ENCODE measurements at places on chromosomes 5 and 9.

GRCh38 chr9:98218562-98219363 lies 26.3 kb upstream of the CORO2A start:
- no peak for DNase-seq

DNA sequence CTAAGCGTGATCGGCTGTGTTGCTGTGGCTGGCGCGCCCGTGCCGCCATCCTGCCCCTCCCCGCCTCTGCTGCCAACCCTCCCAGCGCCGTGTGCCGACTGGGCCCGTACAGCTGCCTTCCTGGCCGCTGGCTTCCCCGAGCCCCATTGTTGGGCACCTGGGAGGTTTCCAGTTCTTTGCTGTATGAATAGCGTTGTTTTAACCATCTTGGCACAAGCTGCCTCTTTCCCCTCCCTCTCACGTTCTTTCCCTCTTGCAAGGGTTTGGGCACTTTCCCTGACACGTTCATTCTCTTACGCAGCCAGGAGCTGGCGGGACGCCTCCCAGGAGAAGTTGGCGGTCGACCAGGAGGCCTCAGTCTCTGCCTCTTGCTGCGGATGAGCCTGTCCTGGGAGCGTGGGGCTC lies 43.1 kb upstream of the RXRA start:
- peak; percentile 74 for DNase-seq

DNA sequence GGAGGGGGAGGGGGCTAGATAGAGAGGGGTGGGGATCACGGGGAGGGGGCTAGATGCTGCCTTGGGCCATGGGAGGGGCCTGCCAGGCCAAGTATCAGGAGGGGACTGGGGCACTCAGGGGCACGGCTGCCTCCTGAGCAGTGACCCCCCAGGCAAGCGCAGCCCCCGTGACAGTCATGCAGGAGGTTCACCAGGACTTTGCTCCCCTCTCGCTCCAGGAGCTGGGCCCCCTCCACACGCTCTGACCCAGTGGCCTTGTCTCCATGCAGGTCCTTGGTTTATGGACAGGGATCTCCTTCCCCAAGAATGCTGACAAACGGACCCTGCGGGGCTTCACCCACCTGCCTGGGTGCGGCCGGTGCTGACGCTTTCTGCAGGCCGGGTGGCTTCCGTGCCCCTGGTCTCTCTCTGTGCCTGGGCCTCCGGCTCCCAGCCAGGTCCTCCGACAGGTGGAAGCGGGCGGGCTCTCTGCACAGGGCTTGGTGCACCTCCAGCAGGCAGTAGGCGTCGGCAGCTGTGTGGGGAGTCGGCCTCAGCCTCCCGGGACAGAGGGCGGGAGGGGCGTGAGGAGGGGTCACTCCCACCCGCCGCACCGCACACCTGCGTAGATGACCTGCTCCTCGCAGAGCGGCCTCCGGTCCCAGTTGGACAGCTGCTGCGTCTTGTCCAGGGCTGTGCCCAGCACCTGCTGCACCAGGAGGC lies 46.8 kb upstream of the NRARP start:
- DNase-seq: no peak

DNA sequence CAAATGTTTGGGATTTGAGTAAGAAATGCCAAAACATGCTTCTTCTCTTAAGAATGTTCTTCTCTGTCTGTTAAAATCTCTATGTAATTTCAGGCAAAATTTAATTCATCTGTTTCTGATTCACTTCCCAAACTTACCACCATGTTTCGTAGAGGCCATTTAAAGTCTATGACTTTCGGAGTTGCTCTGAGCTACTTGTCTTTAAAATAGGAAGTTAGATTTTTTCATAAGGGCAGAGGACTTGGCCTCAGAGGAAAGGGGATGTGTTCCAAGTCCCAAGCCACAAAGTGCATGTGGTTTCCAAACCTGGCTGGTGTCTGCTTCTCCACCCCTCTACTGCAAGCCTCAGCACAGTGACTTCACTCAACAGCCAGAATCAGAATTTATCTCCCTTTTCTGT lies 111.3 kb upstream of the ADRA1B start:
- peak; percentile 70 for DNase-seq

- DNase-seq: no peak
These were observed 90.7 kb downstream of the MEF2C start for GRCh38 chr5:88792144-88792840.

DNA sequence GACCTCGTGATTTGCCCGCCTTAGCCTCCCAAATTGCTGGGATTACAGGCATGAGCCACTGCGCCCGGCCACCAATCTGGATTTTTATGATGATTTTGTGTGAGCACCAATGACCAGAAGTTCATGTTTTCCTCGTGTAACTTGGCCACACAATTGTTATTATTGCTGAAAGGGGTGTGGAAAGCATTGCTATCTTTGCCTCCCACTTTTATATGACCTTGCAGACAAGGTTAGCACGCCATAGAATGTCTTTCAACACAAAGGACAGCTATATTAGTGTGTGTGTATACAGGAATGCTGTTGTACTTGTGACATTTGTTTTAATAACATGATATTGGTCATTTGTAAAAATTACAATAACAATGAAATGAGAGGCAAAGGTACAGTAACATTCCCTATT lies 155.0 kb upstream of the ERCC6L2 start:
- DNase-seq: no peak

DNA sequence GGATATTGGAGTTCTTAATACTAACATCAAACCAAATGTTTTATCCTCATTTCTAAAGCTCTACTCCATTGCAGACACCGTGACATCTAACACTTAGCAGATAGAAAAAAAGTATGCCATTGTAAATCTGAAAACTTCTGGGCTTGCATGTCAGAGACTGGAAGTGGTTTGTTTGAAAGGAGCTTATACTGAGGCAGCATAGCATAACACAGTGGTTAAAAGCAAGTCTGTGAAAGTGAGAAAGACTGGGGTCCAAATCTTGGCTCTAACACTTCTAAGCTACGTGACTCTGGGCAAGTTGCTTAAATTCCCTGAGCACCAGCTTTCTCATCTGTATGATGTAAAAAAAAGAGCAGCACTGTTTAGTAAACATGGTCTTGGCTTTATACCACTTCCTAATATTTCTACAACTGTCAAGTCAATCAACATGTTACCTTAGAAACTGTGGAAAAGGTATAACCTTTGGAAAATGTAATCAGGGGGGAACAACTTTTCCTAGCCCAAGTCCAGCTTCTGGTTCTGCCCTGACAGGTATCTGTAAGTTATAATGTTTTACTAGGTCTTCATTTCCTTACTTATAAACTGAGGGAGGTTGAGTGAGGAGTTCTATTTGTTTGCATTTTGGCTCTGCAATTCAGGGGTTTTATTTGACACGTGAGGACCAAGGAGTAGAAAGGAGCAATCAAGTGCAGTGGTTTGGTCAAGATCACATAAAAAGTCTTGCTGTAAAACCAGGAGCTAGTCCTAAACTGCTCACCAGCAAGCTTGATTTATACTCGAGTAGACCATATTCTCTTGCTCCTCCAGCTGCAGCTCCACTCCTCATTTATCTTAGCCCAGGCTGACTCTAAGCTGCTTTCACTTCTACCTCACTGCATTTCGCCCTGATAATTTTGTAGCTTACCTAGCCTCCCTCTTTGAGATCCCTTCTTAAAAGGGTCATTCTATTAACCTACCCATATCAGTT lies 541.0 kb downstream of the RAB3C start:
- no peak for DNase-seq

DNA sequence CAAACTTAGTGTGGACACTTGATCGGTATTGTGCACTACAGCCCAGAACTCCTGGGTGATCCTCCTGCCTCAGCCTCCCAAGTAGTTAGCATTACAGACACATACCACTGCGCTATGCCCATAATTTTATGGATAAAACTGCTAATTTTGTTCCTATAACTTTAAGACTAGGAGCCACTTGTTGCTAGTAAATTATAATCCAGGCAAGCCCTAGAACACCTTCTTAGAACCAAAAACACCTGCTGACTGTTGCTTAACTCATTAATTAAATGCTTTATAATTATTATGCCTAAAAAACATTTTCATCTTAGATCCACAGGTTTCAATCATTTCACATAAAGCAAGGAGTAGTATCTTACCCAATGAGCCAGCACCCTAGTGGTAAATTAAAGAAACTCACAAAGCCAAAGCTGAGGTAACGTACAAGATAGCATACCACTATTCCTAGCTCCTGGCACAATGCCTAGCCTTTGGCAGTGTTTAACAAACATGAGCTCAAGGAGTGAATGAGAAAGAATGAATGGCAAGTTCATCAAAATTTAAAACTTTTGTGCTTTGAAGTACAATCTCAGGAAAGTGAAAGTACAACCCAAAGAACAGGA lies 5.4 kb downstream of the MRPS27 start:
- peak; percentile 74 for DNase-seq

- no peak for DNase-seq
These were observed 205.5 kb upstream of the EFNA5 start for GRCh38 chr5:107876261-107876660.

- DNase-seq: no peak
These were observed 569.6 kb upstream of the BRINP1 start for GRCh38 chr9:119938871-119939270.

GRCh38 chr9:117403848-117404247 lies 11.0 kb downstream of the ASTN2 start:
- no peak for DNase-seq

GRCh38 chr9:75979362-75979761 lies 88.9 kb downstream of the PCSK5 start:
- DNase-seq: no peak

DNA sequence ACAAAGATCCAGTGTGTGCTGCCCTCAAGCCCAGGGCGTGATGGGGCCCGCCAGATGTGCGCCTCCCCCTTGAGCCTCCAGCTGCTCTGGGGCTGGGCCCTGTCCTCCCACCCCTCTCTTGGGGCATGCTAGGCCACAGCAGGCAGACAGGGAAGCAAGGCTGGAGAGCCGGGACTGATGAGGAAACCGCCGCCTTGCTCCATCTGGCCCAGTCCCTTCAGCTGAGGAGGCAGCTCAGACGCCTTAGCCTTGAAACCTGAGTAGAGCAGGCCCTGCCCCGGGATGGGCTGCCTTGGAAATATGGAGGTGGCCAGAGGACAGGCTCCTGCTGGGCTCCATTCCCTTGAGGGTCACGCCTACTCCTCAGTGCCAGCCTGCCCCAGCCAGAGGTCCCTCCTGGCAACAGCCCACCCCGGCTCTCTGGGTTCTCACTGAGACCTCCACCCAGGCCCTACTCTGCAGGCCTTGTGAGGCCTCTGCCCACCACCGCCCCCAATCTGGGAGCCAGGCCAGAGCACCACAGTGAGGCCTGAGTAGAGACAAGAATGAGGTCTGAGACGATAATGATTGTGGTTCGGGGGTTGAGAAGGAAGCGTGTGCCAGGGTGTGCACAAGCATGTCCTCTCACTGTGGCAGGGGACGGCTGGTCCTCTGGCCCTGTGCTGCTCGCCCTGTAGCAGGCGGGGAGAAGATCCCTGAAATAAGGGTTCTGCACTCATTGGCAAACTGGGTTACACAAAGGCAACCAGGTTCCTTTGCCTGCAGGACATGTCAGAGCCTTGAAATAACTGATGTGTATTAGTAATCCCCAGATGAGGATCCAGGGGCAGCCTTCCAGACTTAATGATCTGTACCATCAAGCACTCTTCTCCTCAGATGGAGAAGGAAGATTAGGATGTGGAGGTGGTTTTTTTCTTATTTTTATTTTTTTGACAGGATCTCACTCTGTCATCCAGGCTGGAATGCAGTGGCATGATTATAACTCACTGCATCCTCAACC lies 30.9 kb downstream of the CXXC5 start:
- DNase-seq: no peak

DNA sequence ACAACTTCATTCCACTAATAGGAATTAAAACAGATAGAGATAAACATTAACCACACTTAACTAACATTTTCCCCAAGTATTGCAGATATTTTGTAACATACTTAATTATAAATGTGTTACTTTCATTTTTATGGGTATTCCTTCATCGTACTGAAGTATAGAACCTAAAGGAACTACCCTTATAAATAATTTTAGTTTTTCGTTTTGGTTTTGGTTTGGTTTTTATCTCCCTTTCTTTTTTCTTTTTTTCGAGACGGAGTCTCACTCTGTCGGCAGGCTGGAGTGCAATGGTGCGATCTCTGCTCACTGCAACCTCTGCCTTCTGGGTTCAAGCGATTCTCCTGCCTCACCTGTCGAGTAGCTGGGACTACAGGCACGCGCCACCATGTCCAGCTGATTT lies 60.1 kb upstream of the LMNB1 start:
- no peak for DNase-seq

DNA sequence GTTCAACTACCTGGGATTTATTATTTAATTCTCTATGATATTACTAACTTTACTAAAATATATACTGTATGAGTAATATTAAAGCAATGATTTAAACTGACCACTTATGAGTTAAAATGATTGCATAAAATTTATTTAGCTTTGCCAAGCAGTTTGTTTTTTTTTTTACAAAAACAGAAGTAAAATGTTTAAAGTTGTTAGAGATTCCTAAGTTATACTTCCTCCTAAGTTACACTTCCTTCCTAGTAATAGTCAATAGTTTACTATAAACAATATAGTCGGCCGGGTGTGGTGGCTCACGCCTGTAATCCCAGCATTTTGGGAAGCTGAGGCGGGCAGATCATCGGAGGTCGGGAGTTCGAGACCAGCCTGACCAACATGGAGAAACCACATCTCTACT lies 23.7 kb upstream of the LRRC19 start:
- no peak for DNase-seq

DNA sequence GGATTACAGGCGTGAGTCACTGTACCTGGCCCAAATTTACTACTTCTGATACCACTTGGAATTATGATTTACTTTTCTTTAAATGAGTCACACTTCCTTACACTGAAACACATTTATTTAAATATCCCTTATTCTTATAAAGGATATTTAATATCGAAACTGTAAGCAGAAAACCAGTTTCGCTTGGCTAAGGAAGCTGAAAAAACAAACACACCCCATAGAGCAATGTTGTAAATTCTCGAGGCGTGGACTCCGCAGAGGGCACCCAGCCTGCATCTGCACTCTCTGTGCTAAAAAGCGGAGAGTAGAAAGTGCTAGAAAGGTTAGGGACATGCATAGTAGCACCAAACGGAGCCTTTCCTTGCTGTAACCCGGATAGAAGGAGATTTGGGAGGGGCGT lies 86.5 kb downstream of the HMCN2 start:
- no peak for DNase-seq

GRCh38 chr5:179568721-179569120 lies 18.4 kb downstream of the RUFY1 start:
- no peak for DNase-seq

DNA sequence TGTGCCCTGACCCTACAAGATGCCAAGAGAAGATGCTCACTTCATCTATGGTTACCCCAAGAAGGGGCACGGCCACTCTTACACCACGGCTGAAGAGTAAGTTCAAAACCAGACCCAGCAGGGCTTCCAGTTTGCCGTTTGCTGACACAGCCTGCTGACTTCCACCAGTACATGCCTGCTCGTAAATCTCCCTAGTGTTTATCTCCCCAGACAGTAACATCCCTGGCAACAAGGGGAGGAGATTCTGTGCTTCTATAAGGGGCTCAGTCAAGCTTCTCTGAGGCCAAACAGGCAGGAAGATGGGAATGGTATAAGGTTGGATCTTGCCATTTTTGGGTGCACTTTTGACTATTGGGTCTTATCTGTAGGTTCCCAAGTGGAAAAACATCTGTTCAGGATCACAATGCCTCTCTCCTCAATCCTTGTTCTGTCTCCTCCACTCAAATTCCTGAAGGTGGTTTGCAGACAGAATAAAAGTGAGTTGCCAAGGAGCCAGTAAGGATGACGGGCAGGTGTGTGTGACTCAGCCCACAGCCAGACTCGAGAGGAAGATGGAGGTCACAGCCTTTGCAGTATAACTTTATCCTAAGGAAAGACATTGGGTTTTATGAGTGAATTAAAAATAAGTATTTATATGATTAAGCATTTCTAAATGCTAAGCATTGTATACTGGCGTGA lies 1.9 kb downstream of the MLANA start:
- no peak for DNase-seq

All from fibroblast of the conjunctiva (primary cell).